ENCODE measurements at places on chromosomes 2 and 18. TPM values are rescaled to one million over a fixed set of nuclear protein-coding genes. Genes with fewer than 3 reads are reported as not detected.
A peak's percentile ranks its signal among the peaks of the same experiment; 100 is the strongest.

DNA sequence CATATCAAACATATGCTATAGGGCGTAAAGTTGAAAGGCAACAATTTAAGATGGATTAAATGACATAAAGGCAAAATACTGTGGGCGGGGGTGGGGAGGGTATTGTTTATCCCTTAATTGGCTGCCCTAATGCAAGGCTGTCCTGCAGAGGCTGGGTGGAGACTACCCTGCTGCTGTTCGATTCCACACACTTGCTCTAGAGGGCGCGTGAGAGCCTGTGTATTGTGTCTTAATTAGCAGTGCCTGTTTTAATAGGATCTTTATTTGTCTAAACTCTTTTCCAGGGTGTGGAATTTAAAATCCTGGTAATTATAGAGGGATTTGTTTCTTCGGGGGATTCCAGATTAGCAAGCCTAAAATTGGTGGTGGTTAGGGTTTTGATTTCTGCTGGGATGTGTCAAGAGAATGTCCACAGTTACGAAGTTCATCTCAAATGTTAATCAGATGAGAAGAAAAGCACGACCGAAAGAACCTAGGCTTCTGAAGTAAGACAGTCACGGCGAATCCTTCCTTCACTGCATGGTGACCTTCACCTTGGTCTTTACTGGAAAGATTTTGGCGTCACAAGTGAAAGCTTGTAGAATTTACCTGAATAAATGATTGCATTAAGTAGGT lies 103.5 kb upstream of the MAP3K20 start:
- no peak overlapping the region for H3K4me3 ChIP-seq
- no peak overlapping the region for H3K27ac ChIP-seq
- peak; percentile 14 for DNase-seq
- H3K4me1 ChIP-seq = peaks cover 10% of the 10 kb centered on the region
- H3K27me3 ChIP-seq = peaks cover 17% of the 10 kb centered on the region

The PCARE gene
- not detected for total RNA-seq

The TFPI gene
- 0.50 TPM for total RNA-seq

The NXPH2 gene
- not detected for total RNA-seq

The SLC30A3 gene
- total RNA-seq = 1.7 TPM

The UNC80 gene
- total RNA-seq = not detected

- H3K36me3 ChIP-seq = no peaks in the 10 kb centered on the region
- no peaks in the 10 kb centered on the region for H3K4me1 ChIP-seq
- H3K27me3 ChIP-seq = peaks cover 8% of the 10 kb centered on the region
- no peak overlapping the region for H3K27ac ChIP-seq
- H3K4me3 ChIP-seq = no peak overlapping the region
These were observed 51.2 kb upstream of the DAPL1 start for GRCh38 chr2:158743879-158744278.

- no peaks in the 10 kb centered on the region for H3K4me1 ChIP-seq
- no peaks in the 10 kb centered on the region for H3K36me3 ChIP-seq
- H3K27me3 ChIP-seq = no peaks in the 10 kb centered on the region
- H3K27ac ChIP-seq = no peak overlapping the region
These were observed 816.4 kb downstream of the SOCS6 start for GRCh38 chr18:71105078-71105819.

GRCh38 chr18:63492851-63493250 lies 16.1 kb downstream of the SERPINB5 start:
- no peak overlapping the region for H3K4me3 ChIP-seq
- H3K4me1 ChIP-seq = no peaks in the 10 kb centered on the region
- no peak for DNase-seq
- H3K27ac ChIP-seq = no peak overlapping the region
- H3K27me3 ChIP-seq = peaks cover 22% of the 10 kb centered on the region
- H3K36me3 ChIP-seq = no peaks in the 10 kb centered on the region

The RGPD8 gene
- total RNA-seq = 16.1 TPM

DNA sequence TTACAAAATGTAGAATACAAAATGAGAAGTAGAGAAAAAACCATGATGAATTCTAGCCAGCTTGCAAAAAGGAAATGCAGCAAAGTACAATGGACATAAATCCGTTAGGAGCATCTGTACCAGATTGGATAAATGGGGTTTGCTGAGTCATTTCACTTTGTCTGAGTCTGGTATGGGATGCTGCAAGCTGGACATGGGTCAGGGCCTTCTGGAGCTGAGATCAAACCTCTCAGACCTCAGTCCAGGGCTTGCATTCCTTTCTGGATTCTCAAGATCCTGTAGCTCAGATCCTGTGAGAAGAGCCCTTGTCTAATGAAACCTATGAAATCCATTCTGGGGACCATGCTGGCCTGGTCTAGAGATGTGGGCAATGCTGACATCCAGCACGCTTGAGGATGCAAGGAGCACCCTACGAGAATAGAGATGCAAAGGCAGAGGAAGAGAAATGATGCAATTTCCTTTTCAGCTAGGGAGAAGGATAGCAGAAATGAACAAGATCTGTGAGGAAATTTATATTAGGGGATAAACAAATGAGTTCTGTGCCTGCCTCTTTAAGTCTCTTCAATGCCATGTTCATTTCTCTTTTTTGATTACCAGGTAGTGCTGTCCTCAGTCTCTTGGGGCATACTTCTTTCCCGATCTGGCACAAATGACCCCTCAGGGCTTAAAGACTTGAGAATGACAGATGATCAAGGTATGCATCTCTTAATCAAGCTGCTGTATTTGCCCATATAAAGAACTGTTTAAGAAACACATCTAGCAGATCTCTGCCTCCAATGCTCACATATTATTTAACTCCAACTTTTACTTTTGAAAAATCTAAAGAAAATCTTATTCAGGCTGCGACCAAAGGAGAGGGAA lies 230.4 kb downstream of the MEIS1 start:
- H3K27me3 ChIP-seq = no peaks in the 10 kb centered on the region
- H3K36me3 ChIP-seq = no peaks in the 10 kb centered on the region
- no peaks in the 10 kb centered on the region for H3K4me1 ChIP-seq

The SNORC gene
- total RNA-seq = 1.9 TPM

DNA sequence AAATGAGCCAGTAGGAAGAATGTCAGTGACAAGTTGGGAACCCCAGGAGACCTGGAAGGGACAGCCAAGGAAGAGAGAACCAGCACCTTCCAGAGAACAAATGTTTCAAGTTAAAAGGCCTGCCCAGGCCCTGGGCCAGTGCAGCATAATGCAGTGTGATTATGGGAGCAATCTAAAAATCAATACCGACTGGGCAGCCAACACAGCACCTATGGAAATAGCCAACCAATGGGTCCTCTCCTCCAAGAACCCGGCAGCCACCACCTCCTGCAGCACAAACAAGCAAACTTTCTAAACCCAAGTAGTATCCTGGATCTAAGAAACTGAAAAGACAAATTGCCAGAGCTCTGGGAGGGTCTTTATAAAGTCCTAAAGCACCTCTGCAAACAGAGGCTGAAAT lies 71.7 kb downstream of the CLHC1 start:
- H3K4me3 ChIP-seq = no peak overlapping the region
- no peaks in the 10 kb centered on the region for H3K27me3 ChIP-seq
- peaks cover 10% of the 10 kb centered on the region for H3K4me1 ChIP-seq
- no peak for DNase-seq
- no peak overlapping the region for H3K27ac ChIP-seq

The AQP12B gene
- total RNA-seq = not detected

Data from activated T-helper 2 cell treated with anti-CD3 and anti-CD28 coated beads, Interferon-gamma antibody, Interleukin-2, Interleukin-4, amounts not matched to agents 10 μg/mL and 5 μg/mL and 100 μg/mL, durations not matched to agents 14 hours and 24 hours and 36 hours (primary cell).